Glutamatergic neuron (in vitro differentiated cells): ENCODE measurements at places on chromosomes 2 and 18. TPM values are rescaled to one million over a fixed set of nuclear protein-coding genes. Genes with fewer than 3 reads are reported as not detected.

- no peak overlapping the region for H3K27ac ChIP-seq
- peaks cover 21% of the 10 kb centered on the region for H3K36me3 ChIP-seq
- peaks cover 6% of the 10 kb centered on the region for H3K4me1 ChIP-seq
- DNase-seq, result no peak
Observed at GRCh38 chr2:14941151-14941631, 308.7 kb downstream of the LRATD1 start.

Gene PMS1
- 45.0 TPM for total RNA-seq

Gene IAH1
- total RNA-seq, result 24.4 TPM

- no peaks in the 10 kb centered on the region for H3K27me3 ChIP-seq
- no peaks in the 10 kb centered on the region for H3K36me3 ChIP-seq
- DNase-seq, result no peak
Observed at GRCh38 chr2:134183679-134184078, 70.2 kb upstream of the MGAT5 start.

Gene TEKT4
- total RNA-seq, result not detected

Gene SLC5A7
- 0.27 TPM for total RNA-seq

Gene HRH4
- not detected for total RNA-seq
